ENCODE measurements at places on chromosomes 4 and X.

DNA sequence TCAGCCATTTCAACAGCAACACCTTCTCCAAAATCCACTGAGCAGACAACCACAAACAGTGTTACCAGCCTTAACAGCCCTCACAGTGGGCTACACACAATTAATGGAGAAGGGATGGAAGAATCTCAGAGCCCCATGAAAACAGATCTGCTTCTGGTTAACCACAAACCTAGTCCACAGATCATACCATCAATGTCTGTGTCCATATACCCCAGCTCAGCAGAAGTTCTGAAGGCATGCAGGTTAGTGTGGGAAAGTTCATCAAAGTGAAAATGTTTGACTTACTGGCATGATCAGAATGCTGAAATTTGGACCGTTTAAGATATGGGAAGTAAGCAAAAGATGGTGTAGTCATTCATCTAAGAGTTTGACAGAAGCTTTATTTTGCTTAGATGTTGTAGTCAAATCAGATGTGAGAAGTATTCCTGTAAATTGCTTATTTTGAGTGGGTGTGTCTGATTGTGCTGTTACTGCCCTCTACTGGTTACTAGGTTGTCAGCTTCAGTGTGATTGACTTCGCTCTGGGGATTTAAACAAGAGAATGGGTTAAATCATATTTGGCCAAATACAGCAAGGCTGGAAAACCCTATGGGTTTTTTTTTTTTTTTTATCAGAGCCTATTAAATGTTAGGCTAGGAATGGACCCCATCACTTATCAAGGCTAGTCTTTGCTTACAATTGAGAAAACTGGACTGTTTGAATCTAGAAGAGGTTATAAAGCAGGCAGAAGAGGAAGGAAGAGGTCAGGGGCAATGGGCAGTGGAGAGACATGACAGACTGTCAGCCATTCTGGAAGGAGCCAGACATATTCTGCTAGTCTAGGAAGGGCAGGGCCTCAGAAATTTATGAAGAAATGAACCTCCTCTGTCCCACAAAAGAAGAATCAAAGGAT, 130.3 kb downstream of the DIPK2B start:
- peak; percentile 67 for DNase-seq

DNA sequence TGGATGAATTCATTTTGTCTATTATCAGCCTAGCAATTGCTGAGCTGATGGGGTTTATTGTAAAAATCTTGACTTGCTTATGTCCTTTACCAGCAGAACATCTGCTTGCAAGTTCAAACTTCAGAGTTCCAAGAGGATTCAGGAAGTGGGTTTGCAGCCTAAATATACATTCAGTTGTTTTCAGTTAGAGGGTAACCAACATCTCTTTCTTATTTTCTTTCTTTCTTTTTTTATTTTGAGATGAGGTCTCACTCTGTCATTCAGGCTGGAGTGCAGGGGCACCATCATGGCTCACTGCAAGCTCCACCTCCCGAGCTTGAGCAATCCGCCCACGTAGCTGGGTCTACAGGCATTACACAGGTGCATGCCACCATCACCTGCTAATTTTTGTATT, 31.4 kb upstream of the FHL1 start:
- no peak for DNase-seq

DNA sequence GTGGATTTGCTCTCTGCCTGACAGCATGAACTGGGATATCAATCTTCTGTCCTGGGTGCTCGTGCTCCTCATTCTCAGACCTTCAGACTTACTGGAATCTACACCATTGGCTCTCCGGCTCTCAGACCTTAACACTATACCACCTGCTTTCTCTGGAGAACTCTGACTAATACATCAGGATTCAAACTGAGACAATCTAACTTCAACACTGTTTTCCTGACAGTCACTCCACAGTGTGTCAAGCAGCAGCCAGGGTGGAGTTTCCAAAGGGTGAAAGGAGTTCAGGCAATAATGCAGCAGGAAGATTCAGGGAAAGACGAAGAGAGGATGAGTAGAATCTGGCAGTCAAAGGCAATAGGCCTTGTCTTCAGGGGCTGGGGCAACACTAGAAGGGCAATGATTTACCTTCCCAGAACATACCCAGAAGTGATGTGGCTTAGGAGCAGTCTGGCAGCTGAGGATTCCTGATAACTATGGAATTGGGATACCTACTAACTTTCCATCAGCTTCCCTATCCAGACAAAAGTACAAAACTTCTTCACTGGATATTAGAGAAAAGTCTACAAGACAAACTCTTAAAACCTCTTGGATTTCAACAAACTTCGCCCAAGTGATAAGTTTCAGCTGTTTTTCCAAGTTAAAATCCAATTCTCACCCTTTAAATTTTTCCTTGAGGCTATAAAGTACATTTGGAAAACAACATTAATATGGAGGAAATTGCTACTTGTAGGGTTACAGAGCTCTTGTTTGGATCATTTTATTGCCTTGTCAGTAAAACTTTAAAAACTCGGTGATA, 58.4 kb upstream of the SLIT2 start:
- DNase-seq, result peak; percentile 59

GRCh38 chrX:70554523-70554922, 109.9 kb downstream of the DLG3 start:
- peak; percentile 1 for DNase-seq

- no peak for DNase-seq
Measured at GRCh38 chr4:144862210-144862609, 216.3 kb downstream of the HHIP start.

DNA sequence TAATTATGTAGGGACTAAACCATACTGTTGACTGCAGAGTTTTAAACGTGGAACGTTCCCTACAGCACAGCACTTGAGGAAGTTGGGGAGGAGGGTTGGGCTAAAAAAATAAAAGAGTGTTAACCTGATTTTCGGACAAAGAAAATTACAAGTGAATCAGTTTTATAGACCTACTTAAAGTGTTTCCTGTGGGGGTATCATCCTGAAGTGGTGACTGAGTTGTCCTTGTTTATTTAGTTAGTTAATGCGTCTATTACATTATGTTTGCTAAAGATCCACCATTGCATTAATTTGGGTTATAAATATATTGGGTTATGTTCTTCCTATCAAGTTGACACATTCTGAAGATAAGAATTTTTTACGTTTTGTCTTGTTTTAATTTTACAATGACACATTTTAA, 14.7 kb downstream of the UNC5C start:
- no peak for DNase-seq

GRCh38 chr4:105280338-105281123, 133.9 kb downstream of the TET2 start:
- peak; percentile 97 for DNase-seq

DNA sequence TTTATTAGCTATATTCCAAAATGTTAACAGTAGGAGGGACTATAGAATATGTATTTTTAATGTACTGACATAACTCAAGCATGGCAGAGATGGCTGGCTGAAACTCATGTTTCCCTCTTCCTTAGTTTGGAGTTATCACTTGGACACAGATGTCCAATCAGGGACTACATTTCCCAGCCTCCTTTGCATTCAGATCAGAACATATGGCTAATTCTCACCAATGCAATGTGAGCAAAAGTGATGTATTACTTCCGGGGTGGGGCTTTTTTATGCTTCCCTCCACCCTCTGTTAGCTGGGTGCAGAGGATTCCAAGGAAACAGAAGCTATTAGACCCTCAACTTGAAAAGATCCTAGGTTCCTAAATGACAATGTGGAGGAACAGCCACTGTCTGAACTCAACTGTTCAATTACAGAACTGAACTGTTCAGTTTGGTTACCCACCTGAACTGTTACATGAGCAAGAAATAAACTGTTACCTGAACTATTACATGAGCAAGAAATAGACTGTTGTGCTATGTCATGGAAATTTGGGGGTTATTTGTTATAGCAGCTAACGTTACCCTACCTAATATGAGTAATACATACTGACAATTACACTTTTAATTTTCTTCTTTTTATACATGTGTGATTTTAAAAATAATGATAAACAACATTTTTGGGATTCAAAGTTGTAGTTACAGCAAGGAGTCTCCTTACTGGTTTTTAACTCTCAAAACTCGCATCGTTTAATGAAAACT, 29.6 kb upstream of the ERVMER34-1 start:
- no peak for DNase-seq

DNA sequence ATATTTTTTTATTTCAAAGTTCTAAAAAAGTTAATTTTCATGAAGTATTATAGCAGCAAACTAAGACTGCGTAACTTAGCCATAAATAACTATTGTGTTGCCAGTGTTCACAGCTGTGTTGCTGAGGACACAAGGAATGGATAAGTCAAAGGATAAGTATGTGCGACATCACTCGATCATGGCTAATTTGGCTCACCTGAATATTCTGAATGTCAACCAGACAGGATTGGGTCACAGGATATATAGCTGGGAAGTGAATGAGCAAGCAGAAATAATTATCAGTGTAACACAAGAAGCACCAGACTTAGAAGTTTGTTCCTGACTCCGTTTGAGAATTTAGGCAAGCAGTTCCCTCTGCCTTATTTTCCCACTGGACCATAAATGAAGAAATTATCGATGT, 33.9 kb downstream of the PRDM8 start:
- DNase-seq, result no peak

DNA sequence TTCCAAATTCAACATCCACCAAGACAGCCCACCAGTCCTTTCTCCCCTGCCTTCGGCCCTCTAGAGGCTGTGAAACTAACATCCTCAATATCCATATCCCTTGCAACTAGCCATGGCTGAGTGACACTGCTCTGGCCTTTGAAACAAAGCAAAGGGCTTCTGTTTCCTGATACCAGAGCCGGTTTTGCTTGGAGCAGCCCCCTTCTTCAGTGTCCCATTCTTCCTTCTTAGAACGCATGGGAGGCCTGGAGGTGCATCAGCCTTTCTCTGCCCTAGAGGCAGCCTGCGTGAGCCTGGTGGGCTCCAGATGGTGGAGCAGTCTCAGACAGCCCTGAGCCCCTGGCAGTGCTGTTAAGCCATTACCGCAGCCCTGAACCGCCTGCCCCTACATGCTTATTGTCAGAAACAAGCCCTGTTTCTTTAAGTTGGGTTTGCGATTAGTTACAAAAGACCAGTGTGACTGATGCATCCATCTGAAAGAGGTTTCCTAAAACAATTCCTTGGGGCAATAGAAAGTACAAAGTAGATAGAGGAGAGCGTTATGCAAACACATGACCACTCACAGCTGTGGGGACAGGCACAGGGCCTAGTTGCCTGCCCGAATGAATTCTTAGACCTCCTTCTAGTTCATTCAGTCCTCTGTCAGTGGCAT, 74.1 kb downstream of the EVC start:
- no peak for DNase-seq

DNA sequence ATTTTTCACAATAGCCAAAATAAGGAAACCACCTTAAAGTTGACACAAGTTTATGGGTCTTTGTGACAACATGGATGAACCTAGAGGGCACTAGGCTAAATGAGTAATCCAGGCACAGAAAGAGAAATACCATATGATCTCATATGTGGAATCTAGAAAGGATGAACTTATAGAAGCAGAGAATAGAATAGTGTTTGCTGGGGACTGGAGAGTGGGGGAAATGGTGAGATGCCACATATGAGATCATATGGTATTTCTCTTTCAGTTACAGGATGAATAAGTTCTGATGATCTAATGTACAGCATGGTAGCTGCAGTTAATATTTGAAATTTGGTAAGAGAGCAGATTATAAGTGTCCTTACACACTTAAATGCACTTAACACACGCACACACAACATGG, 35.9 kb downstream of the F8A2 start:
- no peak for DNase-seq

DNA sequence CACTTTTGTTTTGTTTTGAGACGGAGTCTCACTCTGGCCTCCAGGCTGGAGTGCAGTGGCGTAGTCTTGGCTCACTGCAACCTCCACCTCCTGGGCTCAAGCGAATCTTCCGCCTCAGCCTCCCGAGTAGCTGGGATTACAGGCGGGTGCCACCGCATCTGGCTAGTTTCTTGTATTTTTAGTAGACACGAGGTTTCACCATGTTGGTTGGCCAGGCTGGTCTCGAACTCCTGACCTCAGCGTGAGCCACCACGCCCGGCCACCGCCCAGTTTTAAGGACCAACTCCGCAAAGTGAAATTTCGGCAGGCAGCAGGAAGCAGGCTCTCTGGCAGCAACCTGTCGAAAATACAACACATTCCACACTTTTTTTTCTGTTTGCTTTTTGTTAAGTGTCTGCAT, 13.4 kb downstream of the DHRSX start:
- DNase-seq, result no peak

DNA sequence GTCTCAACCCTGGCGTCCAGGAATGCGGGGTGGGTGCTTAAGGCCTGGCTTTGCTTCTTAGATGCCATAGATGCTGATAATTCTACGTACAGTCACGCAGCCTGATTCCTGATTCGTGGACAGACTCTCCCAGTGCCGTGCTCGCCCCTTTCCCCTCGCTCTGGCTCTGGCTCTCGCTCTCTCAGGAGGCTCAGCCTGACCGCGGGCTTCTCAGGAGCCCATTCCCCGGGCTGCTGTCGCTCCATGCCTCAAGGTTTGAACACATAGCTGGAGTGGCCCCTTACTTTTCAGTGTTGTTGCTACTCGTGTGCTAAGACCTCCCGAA, 59.2 kb upstream of the ZC4H2 start:
- DNase-seq, result peak; percentile 21

- DNase-seq, result no peak
Measured at GRCh38 chr4:171186700-171187099, 626.5 kb upstream of the GALNTL6 start.

DNA sequence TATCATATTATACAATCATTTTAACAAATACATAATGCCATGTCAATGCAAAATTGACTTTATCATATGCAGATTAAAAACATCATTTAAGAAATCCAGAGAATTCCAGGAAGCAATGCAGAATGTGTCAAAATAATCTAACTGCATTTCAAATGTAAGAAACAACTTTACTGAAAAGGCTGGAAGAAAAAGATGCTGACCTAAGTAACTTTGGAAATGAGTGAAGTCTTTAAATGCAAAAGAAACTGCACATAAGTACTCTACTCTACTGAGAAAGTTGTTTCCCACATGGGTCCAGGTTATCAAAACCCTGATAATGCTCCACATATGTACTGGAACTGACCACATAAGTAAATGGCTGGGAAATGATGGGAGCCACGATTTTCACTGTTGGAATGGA, 149.9 kb downstream of the EVC2 start:
- DNase-seq, result no peak

- peak; percentile 35 for DNase-seq
Measured at GRCh38 chrX:10015723-10016518, 48.8 kb downstream of the CLDN34 start.

- DNase-seq, result no peak
Measured at GRCh38 chrX:140190441-140191108, 225.3 kb upstream of the CXorf66 start.

DNA sequence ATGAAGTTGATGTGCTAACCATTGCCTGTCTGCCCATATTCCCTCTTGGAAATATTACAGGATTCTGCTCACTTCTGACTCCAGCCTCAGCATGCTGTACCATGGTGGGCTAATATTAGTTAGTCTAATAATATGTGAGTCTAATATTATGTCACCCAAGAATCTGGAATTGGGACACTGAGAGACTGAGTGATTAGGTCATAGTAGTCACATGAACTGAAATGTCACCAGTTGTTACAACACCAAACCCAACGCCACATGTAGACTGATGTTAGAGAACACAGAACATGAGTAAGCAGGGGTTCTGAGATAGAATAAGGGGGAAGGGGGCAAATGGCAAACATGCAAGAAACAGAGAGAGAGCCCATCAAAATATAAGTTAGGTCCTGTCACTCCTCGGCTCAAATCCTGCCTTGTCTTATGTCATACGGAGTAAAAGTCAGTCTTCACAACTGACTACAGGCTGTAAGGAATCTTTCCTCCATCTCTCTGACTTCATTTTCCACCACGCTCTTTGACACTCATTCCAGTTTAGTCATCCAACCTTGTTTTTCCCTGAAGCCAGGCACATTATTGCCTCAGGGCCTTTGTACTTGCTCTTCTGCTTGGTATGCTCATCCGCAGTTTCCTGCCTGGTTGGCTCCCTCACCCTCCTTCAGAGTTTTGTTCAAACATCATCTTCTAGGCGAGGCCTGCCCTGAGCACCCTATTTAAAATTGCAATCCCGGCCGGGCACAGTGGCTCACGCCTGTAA, 9.6 kb upstream of the SLAIN2 start:
- peak; percentile 66 for DNase-seq

Measured in IMR-90 (cell line).